RKO (cell line): ENCODE measurements at places on chromosomes 4 and X.
A peak's percentile ranks its signal among the peaks of the same experiment; 100 is the strongest.

DNA sequence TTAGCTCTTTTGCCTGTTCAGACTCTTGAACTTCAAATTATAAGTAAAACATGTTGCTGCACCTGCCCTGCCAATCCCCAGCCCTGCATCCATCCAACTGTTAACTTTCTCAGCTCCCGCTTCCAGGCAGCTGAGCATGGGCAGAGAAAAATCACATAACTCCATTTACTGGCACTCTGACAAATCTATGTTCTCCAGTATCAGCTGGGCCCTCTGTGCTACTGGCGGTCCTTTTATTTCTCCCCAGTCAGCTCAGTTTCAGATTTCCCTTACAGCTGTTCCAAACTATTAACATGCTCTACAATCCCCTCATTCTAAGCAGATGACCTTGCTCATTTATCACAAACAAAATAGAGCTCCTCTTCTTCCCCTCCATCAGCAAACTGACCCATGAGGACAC is 240.4 kb upstream of the TET2 start:
- DNase-seq, result no peak

DNA sequence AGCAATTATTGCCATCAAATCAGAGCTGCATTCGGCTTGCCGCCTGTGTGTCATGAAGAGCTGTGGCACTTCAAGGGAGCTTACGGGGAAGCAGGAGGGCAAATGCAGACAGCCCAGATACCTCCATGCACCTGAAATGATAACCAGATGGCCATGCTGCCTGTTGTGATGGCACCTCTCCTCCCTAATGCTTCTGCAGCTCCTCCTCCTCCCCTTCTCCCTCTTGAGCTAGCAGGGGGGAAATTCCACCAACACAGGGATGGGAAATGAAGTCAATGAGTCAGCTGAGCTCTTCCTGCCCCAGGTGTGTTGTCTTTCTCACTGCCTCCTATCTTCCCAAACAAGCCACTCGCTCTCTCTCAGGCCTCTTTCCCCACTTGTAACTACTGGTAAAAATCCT is 565.0 kb downstream of the BCOR start:
- no peak for DNase-seq

DNA sequence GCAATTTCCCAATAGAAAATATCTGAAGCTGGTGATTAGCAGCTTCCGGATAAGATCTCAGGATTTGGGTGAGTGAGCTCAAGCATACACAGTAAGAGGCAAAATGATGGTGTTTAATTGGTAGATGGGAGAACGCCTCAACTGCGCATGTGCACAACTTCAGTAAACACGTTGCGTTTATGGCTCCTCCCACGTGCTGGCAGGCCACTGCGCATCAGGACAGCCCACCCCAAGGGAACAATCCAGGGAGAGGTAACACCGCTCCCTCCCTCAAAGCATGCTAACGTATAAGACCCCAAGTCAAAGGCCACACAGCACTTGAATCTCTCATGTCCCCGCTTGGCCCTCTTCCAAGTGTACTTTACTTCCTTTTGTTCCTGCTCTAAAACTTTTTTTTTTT is 10.3 kb upstream of the CENPU start:
- DNase-seq, result no peak

GRCh38 chr4:140877781-140878180 is 121.6 kb upstream of the TBC1D9 start:
- no peak for DNase-seq

DNA sequence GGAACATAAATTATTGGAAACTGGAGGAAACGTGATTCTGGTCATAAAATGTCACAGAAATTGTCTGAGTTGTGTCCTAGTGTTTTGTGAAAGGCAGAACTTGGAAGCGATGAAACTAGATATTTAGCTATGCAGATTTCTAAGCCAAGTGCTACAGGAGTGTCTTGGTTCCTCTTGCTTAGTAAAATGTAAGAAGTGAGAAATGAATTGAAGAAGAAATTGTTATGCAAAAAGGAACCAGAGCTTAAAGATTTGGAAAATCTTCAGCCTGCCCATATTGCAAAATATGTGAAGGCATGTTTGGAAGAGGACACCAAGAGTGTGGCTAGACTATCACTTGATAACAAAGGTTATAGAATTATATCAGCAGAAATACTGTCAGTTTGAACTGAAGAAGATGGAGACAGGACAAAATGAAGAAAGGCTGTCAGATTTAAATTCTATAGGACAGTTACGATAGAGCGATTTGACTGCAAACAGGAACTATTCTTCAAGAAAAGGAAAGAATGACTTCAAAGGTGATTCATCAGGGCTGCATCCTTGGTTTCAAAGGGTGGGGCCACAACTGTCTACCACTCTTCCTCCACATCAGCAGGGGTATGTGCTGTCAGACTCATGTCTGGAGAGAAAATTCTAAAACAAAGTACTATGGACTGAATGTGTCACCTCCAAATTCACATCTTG is 9.4 kb upstream of the CDS1 start:
- DNase-seq, result peak; percentile 10

GRCh38 chr4:560731-561291 is 15.3 kb downstream of the TMEM271 start:
- DNase-seq, result no peak

DNA sequence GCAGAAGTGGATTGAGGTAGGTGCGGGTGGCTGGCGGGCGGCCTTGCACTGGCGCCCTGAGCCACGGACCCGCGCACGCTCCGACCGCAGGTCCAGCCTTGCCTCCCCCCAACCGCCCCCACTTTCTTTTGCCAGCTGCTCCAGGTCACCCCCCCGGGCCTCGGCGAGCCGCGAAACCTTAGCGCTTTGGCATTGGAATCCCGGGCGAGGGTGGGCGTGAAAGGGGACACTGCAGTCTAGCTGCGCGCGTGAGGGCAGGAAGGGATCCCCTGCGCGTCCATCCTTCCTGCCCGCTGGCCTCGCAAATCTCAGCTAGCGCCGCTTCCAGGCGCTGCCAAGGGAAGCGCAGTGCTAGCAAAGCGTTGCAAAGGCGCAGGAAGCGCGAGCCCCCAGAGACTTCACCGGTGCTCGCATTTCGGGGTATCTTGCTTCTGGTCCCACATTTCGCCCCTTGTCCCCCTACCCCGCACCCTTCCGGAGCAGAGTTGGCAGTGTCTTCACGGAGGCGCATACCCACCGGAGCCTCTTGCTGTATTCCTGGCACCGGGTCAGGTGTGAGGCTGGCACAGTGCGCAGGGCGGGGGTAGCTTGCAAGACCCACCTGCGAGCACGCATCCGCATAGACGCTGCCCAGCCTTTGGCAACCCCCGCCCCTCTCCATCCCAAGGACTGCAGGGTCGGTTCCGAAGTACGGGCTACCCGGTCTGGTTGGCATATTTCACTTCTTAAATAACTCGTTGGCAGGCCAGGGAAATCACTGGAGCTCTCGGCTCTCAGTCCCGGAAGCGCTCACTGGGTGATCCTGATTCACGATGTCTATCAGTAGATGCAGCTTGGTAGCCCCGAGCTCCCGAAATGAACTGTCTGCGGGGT is 104.4 kb downstream of the UCHL1 start:
- peak; percentile 61 for DNase-seq

DNA sequence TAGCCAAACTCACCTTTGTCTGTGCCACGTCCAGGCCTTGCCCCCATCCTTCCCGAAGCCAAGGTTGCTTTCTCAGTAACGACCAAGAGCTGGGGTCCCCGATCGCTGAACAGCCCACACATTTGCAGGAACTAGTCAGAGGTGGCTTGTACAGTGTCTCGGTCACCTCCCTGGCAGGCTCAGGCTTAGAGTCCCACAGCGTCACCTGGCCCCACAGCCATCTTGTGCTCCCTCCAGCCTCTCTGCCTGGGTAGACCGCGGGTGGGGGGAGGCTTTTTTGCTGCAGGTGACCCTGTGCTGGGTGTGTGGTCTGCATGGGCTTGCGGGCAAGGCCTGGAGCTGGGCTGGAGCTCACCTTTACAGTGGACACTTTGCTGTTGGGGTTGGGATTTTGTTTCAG is 60.2 kb downstream of the PSAPL1 start:
- DNase-seq, result no peak

GRCh38 chr4:83212041-83212851 is 72.4 kb downstream of the COQ2 start:
- DNase-seq, result no peak
